D721Med (cell line): ENCODE measurements at places on chromosomes 5 and 9.

- no peak for DNase-seq
Observed at GRCh38 chr5:23302438-23302837, 205.0 kb upstream of the PRDM9 start.

DNA sequence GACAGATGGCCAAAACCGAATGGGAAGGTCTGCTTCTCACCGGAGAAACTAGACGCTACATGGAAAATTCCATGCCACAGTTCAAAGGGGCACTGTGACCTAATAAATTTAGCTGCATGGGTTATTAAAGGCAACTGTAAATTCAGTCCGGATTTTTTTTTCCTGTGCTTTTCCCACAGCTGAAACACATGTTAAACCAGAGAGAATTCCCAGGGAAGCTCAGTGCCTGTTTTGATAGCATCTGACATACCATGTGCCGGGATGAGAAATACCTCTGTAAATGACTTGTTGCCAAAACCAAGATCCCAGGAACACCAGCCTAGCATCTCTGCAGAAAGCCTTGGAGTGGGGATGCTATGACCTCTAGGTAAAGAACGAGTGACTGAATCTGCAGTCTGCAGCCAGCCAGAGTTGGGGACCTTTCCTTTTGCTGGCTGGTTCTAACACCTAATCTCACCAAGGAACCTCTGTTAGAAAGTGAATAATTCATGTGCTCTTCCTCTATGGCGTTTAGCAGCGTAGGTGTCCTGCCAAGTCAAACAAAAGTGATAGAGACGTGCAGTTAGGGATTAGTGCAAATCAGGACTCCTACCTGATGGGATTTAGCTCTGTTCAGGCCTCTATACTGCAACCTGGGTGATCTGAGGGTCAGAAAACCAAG lies 77.9 kb downstream of the SLIT3 start:
- no peak for DNase-seq

- no peak for DNase-seq
Observed at GRCh38 chr9:86093788-86094555, 5.4 kb downstream of the GOLM1 start.

DNA sequence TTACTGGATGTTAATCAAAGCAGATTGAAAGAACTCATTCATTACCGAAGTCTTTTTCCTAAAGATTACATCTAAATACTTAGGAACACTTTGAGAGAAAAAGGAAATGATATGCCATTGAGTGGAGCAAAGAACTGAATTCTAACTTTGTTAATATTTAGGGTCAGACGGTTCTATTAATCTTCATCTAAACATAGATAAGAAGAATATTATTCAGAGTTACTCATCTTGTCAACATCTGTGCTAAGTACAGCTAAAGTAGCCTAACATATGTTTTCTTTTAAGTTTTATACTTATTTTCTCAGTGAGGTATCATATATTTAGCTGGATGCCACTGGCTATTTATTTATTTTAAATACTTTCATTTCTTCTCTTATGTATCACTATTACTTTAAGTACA lies 1763.7 kb downstream of the EFNA5 start:
- DNase-seq = no peak

DNA sequence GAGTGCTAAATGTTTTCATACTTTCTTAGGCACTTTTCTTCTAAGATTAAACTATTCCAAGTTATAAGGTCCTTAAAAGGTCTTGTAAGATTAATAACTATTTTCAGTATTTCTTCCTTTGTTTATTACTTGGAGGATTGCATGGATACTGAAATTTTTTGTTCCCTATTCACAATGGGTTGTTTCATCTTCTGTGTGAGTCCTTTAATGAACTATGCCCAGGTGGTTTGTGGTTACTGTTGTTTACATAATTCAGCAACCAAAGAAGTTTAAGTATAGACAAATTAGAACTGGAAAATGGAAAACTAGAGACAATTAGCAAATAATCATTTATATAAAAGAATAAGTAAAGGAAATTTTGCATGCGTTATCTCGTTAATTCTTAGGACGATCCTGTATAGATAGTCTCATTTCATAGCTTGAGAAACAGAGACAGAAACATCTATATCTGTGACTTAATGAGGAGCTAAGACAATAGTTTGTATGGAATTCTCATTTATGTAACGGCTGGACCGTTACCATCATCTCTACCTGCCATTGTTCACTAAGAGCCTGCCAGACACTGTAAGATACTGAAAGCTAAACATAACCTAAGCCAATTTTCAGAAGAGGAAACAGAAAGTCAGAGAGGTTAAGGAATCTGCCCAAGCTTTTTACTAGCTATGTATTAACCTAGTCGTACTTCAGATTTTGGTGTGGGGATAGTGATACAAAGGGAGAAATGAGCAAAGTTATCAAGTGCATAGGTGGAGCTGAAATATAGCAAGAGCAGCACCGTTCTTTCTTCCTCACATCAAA lies 148.2 kb downstream of the PAM start:
- no peak for DNase-seq

DNA sequence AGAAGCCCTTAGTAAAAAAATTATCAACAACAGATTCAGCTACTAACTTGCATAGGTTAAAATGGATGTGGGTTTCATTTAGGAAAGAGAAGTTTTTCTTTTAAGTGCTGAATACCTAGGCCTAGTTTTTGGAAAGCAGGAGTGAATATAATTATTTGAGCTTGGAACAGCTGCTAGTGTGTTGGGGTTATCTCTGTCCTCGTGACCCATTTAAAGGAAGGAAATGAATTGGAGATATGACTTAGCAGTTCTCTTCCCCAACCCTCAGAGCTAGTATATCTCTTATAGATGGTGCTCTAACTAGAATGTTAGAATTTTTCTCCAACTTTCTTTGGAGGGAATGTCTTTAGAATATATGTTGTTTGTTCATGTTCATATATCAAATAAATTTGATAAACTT lies 38.6 kb downstream of the ZNF366 start:
- DNase-seq = no peak

- DNase-seq = no peak
Observed at GRCh38 chr9:80605129-80605528, 1033.4 kb downstream of the TLE4 start.

DNA sequence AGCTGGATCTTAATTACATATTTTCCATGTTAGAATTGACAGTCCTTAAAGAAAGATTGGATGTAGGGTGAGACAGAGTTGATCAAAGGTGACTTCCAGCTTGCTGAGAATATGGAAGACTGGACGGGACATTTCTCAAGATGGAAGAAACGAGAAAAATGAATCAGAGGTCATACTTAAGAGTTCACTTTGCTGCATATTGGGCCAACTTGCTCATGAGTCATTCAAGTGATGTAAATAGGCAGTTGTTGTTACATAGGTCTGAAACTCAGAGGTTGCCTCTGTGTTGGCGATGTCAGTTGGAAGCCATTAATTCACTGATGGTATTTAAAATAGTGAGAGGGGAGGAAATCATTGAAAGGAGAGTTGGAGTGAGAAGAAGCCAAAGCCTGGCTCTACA lies 132.8 kb downstream of the CD180 start:
- no peak for DNase-seq

DNA sequence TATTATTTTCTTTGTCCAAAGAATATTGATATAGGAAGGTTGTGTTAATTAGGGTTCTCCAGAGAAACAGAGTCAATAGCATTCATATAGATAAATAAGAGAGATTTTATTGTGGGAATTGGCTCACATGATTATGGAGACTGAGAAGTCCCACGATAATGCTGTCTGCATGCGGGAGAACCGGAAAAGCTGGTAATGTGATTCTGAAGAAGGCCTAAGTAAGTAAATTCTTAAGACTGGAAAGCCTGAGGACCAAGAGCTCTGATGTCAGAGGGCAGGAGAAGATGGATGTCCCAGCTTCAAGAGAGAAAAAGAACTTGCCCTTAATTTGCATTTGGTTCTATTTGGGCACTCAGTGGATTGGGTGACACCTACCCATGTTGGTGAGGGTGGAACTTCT lies 307.4 kb upstream of the C9orf72 start:
- no peak for DNase-seq

DNA sequence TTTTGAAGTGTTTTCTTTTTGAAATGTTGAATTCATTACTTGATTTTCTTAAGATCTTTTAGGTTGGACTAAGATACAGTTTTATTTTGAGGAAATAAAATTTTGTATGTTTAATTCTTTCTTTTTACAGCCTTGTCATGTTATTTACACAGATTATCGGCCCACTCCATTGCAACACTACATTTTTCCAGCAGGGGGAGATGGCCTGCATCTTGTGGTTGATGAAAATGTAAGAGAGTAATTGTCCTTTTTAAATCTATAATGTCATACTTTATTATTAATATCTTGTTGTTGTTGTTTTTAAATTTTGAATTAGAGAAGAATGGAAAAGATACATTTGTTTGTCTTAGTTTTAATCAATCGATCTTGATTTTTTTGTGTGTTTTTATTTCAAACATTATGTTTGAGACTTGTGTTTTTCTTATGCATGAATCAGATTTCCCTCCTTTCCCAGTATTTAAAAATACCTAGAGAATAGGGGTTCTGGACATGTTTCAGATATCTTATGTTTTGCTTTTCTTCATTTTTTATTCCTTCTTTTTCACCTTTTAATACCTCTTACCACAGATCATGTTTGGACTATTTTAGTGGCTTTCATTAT lies 36.7 kb downstream of the MTREX start:
- no peak for DNase-seq

DNA sequence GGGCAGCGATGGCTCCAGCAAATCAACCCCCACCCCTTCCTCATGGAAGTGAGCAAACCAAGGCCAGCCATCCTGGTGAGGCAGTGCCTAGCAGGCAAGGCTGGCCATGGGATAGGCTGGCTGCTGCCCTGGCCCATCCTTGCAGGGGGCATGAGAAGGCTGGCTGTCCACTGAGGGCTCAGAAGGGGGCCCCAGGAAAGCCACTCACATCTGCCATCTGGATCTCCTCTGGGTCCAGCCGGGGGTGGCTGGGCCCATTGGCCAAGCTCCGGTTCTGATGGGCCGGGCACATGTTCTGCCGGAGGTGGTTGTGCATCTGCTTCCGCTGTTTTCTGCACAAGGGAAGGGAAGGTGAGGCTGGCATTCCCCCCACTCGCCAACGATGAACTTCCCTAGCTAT lies 57.1 kb downstream of the PSD2 start:
- no peak for DNase-seq

- DNase-seq = no peak
Observed at GRCh38 chr5:114634517-114634916, 272.6 kb downstream of the KCNN2 start.

- DNase-seq = no peak
Observed at GRCh38 chr9:125515983-125516940, 190.7 kb downstream of the MAPKAP1 start.

- no peak for DNase-seq
Observed at GRCh38 chr5:141518618-141519015, 29.7 kb downstream of the PCDHGC5 start.

- no peak for DNase-seq
Observed at GRCh38 chr5:172837640-172838039, 3.6 kb downstream of the ERGIC1 start.

- DNase-seq = no peak
Observed at GRCh38 chr5:123696921-123697341, 185.0 kb downstream of the CSNK1G3 start.

DNA sequence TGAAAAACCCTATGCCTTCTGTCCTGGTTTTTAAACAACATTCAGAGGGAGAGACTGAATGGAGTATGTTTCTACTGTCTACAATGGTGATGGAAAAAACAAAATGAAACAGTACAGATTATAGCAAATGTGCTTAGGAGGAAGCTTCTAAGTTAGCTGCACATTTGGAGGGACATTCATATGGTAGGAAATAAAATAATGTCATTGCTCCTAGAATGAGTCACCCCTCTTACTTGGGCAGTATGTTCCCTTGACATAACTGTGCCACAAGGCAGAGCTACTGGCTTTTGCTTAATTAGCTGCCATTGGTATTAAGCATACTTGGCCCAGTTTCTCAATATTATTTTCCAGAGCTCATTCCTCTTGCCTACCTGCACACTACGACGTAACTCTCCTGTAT lies 128.9 kb downstream of the GDNF start:
- DNase-seq = no peak

GRCh38 chr9:130432796-130433167 lies 12.0 kb upstream of the ASS1 start:
- DNase-seq = no peak

- no peak for DNase-seq
Observed at GRCh38 chr5:62371409-62371808, 32.3 kb downstream of the DIMT1 start.

GRCh38 chr5:130605234-130605633 lies 559.8 kb downstream of the HINT1 start:
- no peak for DNase-seq

DNA sequence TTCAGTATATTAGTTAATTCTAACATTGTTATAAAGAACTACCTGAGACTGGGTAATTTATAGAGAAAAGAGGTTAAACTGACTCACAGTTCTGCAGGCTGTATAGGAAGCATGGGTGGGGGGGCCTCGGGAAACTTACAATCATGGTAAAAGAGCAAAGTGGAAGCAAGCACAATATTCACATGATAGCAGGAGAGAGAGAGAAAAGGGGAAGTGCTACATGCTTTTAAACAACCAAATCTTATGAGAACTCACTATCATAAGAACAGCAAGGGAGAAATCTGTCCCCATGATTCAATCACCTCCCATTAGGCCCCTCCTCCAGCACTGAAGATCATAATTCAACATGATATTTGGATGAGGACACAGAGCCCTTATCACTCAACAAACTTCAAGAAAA lies 324.9 kb downstream of the ZNF608 start:
- no peak for DNase-seq

DNA sequence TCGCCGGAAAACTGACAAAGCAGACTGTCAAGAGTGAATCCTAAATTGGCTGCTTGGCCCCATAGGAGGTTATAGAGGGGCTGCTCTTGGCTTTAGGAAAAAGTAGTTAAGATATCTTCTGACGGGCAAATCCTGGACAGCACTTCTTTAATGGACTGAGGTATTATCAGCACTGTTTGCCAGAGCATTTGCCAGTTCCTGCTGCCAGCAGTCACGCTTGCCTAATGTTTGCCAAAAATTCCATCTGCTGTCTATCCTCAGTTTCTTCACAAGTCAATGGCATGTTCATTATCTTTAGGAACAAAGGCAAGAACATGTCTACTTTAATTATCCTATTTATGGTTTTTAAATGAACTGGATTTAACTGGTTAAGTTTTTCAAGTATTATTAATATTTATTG lies 25.8 kb upstream of the SREK1 start:
- no peak for DNase-seq

DNA sequence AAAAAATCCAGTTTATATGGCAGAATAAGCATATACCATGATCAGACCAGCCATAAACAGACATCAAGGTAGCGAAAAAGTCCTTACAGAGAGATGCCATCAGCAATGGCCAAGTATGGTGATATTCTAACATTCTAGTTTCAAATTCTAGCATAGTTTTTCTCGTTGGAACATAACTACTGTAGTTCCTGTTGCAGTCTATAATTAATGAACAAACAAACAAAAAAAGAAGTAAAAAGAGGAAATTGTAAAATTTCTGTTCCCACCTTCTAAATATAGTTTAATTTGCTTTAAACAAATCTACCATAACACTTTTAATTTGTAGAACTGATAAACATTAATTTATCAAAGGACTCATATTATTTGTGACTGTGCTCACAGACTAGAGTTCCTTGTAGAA lies 9.9 kb upstream of the CD180 start:
- no peak for DNase-seq

GRCh38 chr5:148933903-148934432 lies 107.6 kb downstream of the ADRB2 start:
- no peak for DNase-seq
